Right forelimb (tissue), 1 donor: ENCODE measurements at places on chromosomes 2 and 18.

DNA sequence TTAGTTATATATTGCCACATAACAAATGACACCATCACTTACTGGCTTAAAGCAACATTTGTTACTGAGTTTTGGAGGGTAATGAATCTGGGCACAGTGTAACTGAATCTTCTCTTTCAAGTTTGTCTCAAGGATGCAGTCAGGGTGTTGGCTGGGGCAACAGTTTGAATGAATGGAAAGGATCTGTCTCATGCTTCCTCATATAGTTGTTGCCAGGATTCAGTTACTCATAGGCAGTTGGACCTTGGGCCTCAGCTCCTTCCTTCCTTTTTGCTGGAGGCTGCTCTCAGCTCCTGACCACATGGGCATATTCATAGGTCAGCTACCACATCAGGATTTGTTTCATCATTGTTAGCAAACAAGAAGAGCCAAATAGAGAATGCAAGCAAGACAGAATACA is 466.1 kb upstream of the MC4R start:
- DNase-seq: no peak

DNA sequence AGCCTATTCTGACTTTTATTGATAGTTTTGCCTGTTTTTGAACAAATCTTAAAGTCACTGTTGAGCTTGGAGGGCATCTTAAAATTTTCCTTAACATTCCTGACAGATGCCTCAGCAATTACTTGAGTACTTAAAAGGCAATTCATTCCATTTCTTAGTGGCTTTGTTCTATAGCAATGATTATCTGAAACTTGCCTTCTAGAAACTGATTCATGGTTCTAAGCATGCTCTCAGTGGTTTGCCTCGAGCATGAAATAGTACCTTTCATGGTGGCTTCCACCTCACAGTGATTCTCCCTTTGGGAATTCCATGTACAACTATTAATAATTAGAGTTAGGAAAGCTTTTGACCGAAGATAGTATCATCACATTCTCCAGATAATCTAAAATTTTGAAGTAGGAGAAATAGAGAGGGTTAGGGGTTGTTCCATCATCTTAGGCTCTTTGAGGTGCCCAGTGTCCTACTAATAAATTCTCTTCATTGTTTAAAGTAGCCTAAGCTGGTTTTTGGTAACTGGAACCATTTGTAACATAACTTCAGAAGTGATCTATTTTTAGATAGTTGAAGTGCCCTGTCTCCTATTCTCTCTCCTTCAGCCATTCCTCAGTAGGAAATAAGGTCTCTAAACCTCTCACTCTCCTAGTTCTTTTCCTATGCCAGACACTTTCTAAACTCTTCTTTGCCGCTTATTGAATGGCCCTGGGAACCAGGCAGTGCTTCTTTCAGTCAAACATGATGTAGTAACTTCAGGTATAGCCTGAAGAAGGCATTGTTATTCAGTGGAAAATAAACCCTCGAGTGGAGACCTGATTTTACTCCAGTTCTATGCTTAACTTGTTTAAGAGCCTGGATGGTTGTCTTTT is 156.1 kb downstream of the HAUS1 start:
- DNase-seq: no peak

DNA sequence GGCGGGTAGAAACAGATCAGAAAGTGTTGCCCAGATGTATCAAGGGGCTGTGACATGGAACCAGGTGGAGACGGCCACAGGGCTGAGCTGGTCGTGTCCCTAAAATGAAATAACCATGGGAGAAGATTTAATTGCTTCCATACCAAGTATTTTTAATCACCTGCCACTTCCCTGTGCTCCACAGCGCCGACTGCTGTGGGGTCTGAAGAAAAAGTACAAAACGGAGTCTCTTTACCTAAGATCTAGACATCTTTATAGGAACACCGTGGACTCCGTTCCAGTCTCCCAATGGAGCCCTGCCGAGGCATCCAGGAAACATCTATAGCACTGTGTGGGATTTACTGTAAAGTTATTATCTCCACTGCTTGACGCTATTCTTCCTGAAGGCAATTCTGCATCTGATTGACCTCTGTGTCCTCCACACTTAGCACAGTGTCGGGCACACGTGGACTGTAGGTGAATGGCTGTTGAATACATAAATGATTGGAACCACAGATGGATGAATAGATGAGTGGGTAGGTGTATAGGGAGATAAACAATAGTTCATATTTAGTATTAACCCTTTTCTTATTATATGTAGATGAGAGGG is 21.6 kb upstream of the GYPC start:
- DNase-seq: no peak

GRCh38 chr2:202932425-202933138 is 20.5 kb downstream of the CARF start:
- DNase-seq: no peak

GRCh38 chr2:96739076-96739632 is 710 bp downstream of the LMAN2L start:
- no peak for DNase-seq

DNA sequence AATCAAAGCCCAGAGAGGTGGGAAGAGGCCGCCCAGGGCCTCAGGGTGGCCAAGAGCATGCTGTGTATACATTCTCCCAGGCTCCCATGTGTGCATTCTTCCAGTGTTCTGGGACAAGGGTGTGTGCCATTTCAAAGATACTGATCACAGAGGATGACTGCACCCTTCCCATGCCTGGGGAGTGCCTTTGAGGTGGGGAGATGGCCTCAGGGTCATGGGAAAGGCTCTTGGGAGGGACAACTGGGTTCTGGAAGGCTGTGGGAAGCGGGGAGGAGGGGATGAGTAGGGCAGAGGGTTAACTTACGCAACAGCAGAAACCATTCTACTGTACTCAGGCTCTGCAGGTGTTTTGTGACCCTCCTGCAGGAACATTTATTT is 40.9 kb downstream of the KLHL29 start:
- peak; percentile 24 for DNase-seq

DNA sequence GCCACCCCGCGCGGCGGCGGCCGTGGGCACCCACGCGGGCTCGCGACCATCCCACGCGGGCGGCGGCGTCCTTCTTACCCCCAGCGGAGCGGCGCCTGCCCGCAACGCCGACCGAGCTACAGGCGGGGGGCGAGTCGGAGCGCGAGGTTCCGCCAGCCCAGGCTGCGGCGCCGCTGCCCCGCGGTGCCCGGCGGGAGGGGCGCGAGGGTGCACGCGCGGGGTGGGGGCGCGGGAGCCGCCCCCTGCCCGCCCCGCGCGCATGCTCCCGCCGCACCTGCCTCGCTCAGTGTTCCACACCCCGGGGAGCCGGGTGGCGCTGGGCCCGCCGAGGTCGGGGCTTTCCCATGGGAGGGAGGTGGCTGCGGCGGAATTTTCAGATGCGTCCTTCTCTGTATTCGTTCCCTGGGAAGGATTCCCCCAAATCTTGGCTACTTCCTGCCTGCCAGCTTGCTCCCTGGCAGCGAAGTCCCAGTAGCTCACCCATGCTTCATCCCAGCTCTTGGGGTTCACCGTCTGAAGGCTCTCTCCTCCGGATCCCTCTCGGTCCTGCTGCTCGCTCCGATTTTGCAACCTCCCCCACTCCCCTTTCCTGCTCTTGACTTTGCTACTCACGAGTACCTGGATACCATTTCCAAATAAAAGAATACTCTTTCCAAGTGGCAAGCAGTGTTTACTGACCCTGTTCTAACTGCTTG is at the start of gene L3MBTL4:
L3MBTL4 (minus strand) TSS at position 189 of the 695 bp plus-strand sequence. CDS start 103,286 bp downstream, outside the sequence.
- peak; percentile 59 for DNase-seq

DNA sequence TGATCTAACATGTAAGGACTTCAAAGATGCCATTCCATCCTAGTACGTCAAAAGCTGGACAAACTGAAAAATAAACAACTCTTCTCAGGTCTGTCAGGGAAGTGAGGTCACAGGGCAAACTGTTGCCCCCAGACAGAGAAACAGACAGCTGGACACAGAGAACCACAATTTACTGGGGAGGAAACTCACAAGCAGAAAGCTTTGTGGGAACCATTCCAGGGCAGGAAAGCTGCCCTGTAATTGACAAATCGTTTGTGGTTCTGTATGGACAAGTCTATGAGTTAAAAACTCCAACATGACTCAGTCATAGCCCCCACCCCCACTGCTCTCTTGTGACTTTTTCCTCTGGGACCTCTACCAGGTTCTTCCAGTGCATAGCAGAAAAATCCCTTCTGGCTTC is 28.4 kb downstream of the MCEE start:
- DNase-seq: no peak

DNA sequence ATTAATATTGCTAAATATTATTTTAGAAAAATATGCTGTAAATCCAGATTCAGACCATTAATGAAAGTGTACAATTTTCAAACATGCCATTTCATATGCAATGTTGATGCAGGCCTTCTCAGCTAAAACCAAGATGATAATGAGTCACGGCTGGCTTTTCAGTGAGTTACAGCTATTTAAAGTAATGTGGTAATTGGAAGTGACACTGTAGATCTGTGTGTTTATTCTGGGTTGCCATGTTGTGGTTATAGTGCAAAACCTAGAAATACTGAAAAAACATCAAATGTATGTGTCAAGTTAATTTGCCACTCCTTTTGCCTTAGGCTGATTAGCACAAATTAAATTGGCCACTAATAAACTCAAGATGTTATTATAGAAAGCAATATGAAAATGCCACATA is 506.6 kb downstream of the ERBB4 start:
- DNase-seq: no peak

- DNase-seq: no peak
These were observed 62.5 kb downstream of the CENPO start for GRCh38 chr2:24855726-24856125.

DNA sequence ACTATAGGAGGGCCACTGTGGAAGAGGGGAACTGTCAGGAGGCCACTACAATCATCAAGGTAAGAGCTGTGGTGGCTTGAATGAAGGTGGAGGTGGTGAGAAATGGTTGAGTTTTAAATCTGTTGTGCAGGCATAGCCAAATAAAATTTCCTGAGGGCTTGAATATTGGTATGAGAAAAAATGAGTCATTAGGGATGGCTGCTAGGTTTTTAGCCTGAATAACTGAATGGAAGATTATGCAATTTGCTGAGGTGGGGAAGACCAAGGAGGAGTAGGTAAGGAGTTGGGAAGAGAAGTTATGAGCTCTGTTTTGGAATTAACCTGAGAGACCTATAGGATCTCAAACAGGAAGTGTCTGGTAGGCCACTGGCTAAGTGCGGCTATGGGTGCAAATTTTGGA is 84.0 kb downstream of the KLHL14 start:
- DNase-seq: no peak
